ENCODE measurements at places on chromosomes 1 and 21.

GRCh38 chr1:111399792-111400610 lies 27.5 kb downstream of the OVGP1 start:
- peak; percentile 49 for DNase-seq

DNA sequence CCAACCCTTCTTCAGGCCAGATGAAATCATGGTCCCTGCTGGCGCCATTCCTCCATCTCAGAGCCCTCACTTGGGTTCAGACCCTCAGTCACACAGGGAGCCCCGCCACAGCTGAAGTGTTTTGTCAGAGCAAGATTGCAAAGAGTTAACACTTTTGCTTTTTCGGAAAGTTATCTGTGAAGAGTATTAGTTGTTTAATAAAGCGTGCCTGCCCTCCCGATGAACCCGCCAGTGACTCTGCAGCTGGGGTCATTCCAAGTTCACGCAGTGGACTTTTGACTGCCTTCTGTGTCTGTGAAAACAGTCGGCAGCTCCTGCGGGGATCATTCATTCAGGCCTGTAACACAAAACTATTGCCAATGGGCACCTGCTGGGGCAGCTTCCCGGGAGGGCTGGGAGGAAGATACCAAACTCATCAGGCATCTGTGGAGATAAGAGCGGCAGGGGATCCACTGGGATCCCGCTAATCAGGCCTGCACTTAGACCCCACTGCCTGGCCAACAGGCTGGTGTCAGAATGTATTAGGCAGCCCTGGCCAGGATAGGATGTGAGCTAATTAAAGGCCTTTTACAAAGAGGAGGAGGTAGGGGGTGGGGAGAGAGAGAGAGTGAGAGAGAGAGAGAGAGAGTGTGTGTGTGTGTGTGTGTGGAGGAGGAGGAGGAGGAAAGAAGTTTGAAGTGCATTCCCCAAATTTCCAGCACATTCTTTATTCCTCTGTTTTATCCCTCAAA lies 184.5 kb downstream of the DHRS3 start:
- DNase-seq, result no peak

DNA sequence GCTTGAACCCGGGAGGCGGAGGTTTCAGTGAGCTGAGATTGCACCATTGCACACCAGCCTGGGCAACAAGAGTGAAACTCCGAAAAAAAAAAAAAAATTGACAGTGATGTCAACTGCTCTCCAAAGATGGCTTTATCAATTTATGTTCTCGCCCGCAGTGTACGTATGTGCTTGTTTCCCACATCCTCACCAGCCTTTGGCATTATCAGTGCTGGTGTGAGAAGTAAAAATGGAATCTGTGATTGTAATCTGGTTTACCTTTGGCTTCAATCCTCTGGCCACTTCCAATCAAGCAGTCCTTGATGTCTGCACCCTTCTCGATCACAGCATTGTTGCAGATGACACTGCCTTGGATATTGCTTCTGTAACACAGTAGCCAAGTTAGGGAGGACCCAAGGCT lies 14.4 kb upstream of the PTCH2 start:
- no peak for DNase-seq

GRCh38 chr1:180488661-180489060 lies 13.7 kb downstream of the ACBD6 start:
- DNase-seq, result no peak

DNA sequence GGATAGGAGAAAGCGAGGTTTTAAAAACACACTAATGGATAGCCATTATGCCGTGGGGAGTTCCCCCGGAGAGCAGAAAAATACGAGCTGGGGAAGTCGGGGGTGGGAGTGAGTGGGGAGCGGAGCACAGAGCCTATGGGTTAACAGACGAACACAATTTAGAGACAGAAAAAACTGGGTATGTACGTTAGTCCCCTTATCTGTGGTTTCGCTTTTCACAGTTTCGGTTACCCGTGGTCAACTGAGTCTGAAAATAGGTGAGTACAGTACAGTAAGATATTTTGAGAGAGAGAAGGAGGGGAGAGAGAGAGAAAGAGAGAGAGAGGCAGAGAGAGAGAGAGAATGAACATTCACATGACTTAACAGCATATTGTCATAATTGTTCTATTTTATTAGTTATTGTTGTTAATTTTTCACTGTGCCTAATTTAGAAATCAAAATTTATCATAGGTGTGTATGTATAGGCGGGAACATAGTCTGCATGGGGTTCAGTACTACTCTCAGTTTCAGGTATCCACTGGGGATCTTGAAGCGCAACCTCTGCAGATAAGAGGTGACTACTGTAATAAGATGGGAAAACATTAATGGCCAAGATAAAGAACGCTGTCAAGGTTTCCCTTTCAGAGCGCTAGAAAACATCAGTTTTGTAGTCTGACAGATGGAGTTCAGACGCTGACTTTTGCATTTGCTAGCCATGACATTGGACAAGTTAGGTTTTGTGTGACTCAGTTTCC lies 125.6 kb upstream of the LMO4 start:
- DNase-seq, result no peak

DNA sequence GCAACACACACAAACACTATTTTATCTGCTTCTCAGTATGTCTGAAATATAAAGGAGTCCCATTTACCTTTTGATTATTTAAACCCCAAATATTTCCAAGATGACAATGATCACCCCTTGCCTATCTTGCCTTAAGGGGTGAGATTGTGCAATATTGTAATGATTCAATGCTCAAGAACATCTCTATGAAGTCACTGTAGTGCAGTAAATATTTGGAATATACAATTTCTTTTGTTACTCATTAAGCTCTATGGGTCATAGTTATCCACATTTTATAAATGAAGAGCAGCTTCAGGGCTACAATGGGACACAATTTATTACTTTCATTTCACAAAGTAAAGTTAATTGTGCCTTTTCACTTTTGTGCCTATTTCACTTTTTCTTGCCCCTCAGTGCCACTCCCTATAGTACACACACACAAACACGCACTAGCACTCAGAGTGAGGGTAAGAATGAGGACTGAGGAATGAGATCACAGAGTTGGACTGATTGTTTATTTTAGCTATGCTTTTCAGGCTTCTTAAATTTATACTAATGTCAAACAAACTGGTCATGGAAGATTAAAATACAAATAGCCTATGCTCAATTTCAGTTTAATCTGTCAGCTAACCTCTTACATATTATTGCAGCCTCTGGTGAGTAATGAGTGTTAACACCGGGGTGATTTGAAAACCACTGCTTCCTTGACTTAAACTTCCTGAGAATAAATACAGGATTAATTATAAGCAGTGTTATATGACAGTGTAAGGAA lies 521.0 kb upstream of the B3GALT2 start:
- no peak for DNase-seq

- no peak for DNase-seq
These were observed 723.7 kb downstream of the RWDD3 start for GRCh38 chr1:95957748-95958147.

GRCh38 chr1:192284927-192285326 lies 31.9 kb upstream of the RGS21 start:
- DNase-seq, result no peak

GRCh38 chr1:47759936-47760629 lies 237.1 kb downstream of the TRABD2B start:
- no peak for DNase-seq

Data from NCI-H1105 (cell line).